Mesenteric fat pad (tissue), 1 donor: ENCODE measurements at places on chromosomes 5 and 9.

DNA sequence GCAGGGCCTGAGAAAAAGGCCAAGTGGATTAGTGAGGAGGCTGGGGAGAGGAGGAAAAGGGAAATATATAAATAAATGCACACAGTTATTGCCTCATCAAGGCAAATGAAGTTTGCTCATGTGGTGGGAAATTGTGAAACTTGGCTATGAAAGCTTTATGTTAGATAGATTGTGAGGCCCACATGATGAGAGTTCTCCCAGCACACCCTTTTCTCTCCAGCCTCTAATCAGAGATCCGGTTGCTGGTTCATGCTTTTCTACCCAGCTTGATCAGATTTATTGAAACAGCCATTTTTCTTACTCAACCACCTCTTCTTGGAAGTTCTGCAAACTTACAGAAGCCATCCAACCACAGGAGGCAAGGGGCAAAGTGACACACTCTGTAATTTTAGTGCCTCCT is 125.8 kb upstream of the KLF4 start:
- DNase-seq, result no peak

- no peak for DNase-seq
Measured at GRCh38 chr5:12616093-12616492, 711.8 kb upstream of the CTNND2 start.

GRCh38 chr5:104914536-104915070 is 1352.0 kb upstream of the NUDT12 start:
- no peak for DNase-seq

DNA sequence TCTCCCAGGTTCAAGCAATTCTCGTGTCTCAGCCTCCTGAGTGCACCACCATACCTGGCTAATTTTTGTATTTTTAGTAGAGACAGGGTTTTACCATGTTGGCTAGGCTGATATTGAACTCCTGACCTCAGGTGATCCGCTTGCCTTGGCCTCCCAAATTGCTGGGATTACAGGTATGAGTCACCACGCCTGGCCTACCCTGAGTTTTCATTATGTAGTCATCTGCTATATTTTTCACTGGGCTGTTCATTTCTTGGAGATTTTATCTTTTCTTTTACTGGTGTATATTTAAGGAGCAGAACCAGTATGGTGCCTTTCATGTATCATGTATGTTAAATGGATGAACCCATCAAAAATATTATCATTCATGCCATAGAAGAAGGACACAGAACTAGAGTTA is 377.0 kb upstream of the ACTBL2 start:
- DNase-seq, result no peak

- DNase-seq, result no peak
Measured at GRCh38 chr5:75020016-75020656, 32.2 kb downstream of the GCNT4 start.

DNA sequence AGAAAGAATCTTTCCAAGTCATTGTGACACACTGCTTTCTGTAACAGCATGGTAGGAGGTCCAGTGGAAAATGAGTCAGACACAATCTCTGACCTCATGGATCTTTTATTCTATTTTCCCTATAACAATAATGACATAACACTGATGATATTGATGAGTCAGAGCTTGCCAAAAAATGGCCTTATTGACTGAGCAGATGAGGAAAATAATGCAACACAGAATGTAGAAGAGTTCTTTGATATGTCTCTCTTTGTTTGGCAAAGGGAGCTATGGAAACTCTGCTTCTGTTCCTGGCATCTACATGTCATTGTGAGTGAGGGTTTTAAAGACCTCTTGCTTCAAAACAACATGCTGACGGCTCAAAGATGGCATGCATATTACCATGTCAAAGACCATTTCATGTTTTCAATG is 443.1 kb upstream of the ZNF608 start:
- no peak for DNase-seq

GRCh38 chr5:141484641-141485311 is at the start of gene PCDHGC4:
Gene PCDHGC4 (plus strand): TSS chr5:141485030. CDS start chr5:141485174, 144 bp downstream.
- DNase-seq, result no peak

DNA sequence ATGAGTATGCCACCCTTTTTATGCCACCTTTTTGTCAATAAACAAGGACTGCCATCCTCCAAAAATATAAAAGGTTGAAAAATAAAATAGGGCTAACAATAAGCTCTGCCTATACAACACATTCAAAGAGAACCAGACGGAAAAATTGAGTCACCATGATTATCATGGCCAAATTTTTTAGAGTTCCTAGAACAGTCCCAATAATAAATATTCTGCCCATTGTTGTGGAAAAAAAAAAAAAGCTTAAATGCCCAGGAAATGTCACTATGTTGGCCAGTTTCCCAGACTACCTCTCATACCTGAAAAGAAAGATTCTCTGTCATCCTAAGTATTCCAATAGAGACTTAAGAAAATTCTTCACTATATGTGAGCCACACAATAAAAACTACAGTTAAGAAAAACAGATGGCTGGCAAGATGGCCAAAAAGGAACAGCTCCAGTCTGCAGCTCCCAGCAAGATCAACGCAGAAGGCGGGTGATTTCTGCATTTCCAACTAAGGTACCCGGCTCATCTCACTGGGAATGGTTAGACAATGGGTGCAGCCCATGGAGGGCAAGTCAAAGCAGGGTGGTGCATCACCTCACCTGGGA is 149.0 kb downstream of the TMEM161B start:
- no peak for DNase-seq

DNA sequence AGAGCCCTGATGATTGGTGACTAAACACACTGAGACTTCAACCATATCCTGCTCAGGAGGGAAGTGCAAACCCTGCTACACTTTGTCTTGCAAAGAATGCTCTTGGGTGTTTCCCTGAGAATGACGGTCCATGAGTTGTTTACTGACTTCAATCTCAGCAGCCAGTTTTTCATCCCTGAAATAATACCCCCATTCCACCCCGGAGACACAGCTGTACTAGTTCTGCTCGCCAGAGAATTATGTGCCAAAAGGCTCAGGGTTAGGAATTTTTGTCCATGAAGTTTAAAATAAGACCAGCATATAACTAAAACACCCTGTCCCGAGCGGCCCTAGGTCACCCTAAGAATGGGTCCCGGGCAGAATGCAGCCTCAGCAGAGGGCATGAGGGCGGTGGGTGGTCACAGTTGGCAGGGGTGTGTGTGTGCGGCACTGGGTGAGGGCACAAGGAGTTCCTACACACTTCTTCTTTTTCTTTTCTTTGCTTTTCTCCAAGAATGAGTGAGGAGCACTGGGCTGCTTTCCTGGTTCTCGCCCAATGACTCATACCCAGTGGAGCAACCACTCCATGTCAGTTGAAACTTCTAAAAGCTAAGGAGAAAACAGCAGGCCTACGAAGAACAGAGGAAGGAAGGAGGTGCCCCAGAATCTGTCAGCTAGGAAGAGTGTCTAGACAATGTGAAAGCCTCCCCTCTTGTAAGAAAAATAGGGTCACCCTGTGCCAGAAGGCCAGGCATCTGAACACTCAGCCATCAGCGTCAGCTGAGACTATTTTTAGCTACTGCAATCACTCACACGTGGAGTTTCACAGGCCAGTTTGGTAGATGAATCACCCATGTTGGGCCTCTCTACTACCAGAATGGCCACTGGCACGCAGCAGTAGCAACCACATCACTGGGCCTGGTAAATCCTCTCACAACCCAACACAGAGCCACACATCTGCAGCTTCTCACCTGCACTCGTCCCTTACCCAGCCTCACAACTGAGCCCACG is 105.9 kb downstream of the DPYSL3 start:
- no peak for DNase-seq

DNA sequence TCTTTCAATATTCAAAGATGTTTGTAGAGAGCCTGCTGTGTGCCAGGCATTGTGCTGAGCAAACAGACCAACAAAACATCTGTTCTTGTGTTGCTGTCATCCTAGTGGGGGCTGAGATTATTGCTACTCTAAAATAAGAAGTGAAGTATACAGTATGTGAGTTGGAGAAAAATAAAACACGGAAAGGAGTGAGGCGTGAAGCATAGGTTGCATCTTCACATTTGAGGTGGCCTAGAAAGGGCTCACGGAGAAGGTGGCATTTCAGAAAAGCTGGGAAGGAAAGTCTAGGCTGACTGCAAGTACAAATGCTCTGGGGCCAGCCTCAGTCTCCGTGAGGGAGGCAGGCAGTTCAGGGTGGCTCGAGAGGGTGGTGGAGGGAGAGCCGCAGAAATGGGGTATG is 80.3 kb downstream of the CSNK1A1 start:
- no peak for DNase-seq

GRCh38 chr9:32603914-32604852 is 31.2 kb upstream of the NDUFB6 start:
- DNase-seq, result no peak

DNA sequence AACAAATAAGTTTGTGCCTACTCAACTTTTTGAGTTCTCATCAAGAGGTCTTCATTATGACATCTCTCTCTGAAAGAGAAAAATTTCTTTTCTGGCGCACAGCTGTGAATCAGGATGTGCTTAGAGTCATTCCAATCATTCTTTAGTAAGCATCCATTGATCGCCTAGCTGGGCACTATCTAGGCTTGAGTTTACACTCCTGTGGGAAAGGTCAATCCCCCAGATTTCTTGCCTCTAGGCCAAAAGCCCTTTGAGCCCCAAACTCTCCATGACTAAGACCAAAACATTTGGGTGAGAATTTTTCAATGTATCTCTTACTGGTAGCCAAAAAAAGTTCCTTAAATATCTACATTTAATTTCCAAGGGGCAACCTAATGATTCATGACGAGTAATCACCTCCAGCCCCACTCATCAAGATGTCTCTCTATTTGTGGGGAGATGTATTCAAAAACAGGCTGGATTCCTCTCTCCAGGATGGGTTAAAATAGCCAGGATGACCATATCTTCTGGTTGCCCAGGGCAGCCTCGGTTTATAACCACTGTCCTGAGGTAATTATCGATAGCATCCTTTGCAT is 101.7 kb downstream of the GNA14 start:
- no peak for DNase-seq

DNA sequence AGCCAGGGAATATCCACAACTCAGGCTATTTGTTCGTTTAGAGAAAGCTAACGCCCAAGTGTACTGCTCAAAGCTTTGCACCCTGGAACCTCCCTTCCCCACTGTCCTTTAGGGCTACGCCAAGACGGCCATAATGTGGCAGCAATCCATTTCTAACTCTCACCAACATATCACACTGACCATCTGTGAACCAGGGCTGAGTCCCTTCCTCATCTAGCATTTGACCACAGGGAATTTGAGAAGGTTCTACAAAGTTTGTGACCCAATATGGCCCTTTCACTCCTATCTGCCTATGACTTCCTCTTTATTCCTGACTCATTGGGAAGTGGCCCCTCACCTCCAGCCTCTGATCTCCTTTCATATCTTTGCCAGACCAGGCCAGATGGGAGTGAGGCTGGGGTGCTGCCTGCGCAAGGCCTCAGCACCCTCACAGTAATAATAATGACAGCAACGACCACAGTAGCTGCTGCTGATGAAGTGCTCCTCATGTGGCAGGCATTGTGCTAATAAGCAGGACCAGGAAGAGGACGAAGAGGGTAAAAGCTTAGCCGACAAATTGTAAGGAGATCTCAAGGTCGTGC is 9.3 kb upstream of the ARAP3 start:
- DNase-seq, result no peak

DNA sequence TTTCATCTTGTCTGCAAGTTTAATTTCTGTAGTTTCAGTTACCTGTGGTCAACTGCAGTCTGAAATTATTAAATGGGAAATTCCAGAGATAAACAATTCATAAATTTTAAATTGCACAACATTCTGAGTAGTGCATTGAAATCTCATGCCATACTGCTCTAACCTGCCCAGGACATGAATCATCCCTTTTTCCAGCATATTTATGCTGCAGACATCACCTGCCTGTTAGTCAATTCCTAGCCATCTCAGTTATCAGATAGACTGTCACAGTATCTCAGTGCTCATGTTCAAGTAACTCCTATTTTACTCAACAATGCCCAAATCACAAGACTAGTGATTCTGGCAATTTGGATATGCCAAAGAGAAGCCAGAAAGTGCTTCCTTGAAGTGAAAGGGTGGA is 223.0 kb upstream of the GRIA1 start:
- DNase-seq, result no peak

DNA sequence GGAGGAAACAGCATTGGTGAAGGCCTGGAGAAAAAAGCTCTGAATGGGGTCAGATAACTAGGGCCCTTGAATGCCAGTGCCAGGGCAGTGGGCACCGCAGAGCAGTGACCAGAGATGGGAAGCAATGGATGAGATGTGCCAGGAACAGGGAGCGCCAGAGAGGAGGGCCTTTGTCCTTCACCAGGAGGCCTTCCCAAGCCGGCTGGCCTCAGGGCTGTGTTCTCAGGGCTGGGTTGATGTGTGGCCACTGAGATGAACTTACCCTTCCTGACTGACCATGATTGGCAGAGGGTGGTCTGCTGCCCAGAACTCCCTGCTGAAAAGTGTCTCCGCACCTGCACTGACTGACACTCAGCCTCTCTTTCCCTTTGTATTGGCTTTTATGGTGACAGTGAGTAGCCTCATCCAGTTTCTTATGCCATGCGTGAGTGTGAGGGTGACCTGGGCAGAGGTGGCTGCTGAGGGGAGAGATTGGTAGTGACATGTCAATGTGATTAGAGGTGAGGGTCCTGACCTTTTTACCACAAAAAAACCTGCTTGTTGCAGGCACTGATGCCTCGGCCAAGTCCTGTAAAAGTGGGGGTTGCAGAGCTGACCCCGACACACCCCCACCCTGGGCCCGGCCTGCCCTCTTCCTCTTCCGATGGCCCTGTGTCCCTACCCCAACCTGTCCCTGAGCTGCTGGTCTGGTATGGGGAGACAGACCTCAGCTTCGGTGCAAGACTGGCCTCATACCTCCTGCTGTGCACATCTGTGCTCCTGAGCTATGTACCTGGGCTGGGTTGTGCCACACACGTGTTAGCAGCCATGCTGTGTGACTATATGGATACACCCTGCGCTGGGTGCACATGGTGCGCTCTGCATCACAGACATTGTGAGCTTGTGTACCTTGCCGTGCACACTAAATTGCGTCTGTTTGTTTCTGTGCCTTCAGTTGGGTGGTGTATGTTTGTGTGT is 57.1 kb upstream of the PSD2 start:
- no peak for DNase-seq

- no peak for DNase-seq
Measured at GRCh38 chr5:14316471-14316870, 173.3 kb downstream of the TRIO start.

DNA sequence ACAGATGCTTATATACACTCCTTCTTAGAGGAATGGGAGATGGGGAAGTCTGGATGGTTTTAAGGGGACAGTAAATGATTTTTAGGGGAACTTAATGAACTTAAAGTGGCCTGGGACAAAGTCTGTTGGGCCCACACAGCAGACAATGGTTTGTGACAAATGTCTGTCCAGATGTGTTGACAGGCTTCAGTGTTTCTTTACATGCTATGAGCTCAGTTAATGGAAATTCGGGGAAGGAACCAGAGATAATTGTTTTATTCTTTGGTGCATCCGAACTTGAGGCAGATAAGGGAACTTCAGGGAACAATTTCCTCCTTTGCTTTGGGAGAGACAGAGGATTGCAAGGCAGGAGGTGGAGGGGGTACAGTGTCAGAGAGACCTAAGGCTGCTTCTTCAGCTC is 52.3 kb downstream of the NFIB start:
- DNase-seq, result no peak

- no peak for DNase-seq
Measured at GRCh38 chr9:122821278-122821943, 7.0 kb downstream of the PDCL start.

GRCh38 chr5:92641031-92641962 is 939.7 kb downstream of the NR2F1-AS1 start:
- DNase-seq, result no peak
